Stimulated activated CD8-positive, alpha-beta memory T cell treated with anti-CD3 and anti-CD28 coated beads, Interleukin-7, amount 100 ng/mL, for 1 hour (primary cell): ENCODE measurements at places on chromosomes 4 and X.

GRCh38 chr4:132417220-132417619, 731.9 kb upstream of the PCDH10 start:
- DNase-seq: no peak

GRCh38 chr4:103934178-103934789, 214.5 kb upstream of the TACR3 start:
- no peak for DNase-seq

DNA sequence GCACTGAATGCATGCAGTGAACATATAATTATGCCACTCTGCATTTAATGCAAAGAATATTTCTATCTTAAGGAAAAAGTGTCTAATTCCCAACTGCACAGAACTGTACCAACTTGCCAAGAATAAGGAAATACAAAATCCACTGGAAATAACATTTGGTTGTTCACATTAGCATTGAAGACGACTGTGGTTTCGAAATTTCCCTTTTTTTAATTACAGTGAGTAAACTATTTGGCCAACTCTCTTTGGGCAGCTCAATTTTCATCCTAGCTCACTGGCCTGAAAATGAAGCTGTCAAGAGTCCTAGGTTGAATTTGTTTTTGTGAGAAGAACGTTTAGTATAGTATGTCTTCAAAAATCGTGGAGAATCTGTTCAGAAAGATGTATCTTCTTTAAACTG, 81.6 kb upstream of the MID1 start:
- no peak for DNase-seq

- DNase-seq: no peak
These were observed 160.0 kb upstream of the NHS start for GRCh38 chrX:17214962-17215361.

DNA sequence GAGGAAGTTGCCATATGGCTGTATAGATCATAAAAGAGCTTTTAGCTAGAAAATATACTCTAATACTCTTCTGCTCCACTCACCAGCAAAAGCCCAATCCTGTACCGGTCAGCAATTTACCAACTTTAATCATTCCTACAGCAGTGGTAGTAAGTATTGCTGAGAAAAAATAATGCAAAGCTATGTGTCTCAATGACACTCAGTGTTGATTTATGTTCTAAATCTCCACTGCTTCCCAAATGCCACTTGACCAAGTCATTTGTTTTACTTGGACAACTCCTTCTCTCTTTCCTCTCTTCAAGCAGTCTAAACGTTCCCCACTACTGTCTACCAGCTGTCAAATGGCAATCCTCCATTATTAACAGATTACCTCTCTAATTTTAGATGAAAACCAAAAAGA, 201.8 kb upstream of the GK2 start:
- DNase-seq: no peak

GRCh38 chr4:117357866-117358265, 272.5 kb upstream of the TRAM1L1 start:
- DNase-seq: no peak

DNA sequence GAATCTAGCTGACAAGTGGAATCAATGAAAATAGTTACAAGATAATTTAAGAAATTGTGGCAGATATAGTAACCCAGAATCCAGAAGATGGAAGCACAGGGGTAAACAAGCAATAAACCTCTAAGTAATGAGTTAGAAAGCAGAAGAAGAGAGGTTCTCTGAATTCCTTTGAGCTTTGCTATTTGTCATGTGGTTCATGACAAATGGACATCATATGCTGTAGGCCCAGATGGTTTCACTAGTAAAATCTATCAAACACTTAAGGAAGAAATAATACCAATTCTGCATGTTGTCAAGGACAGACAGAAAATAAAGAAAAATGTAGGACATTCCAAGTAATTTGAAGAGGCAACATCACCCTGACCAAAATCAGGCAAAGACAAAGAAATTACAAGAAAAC, 480.8 kb upstream of the INTU start:
- no peak for DNase-seq

GRCh38 chrX:63784902-63785707, at the start of gene ARHGEF9:
TSS of gene ARHGEF9 (minus strand) at chrX:63785214. CDS start at chrX:63785145, 69 bp downstream.
- DNase-seq: no peak

DNA sequence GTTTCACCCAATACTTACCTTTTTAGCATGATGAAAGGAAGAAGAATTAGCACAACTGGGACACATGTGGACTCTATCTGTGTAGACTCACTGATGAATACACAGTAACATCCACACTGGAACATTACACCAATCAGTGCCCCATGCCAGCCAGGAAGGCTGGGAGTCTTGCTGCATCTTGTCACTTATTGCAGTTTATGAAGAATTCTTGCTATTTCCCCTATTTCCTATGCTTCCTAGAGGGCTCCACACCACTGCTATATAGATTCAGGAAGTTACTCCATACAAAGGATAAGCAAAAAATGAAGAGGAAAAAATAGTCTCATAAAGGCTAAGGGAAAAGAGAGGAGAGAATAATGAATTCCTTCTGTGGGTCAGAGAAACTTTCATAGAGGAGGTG, 201.0 kb downstream of the CAMK2D start:
- no peak for DNase-seq

DNA sequence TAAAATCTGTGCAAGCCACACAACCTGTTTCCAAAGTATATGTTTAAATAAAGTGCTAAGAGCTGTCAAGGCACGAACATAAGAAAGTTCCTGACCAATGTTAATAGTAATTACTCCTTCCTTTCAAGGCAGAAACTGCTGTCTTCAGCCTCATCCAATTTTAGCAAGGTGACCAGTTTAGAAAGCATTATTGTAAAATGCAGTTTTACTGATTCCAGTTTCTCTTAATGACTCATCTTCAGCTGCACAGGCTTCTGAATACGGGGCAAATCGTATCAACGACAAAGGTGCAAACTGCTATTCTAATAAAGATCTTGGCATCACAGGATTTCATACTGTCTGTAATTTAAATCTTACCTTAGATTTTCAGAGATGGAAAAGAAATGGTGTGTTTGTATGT, 87.5 kb downstream of the PPP3CA start:
- no peak for DNase-seq

GRCh38 chr4:115844180-115844579, 730.8 kb upstream of the NDST4 start:
- no peak for DNase-seq

DNA sequence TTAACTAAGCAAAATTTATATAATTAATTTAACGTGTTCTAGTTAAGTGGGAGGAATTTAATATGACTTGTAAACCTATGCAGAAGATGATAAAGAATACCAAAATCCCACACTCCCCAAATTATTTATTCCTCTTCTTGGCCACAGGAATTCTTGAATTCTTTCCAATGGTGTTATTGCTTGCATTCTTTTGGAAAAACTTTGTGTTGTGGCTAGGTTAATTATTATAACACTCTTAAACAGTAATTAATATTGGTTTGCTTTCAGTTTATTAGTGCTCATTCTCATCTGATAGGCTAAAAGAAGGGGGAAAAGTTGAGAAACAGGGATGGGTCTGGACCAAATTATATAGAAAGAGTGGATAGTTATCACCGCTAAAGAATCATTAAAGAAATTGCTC, 141.5 kb upstream of the PABPC4L start:
- DNase-seq: no peak

GRCh38 chr4:23942471-23942870, 52.6 kb upstream of the PPARGC1A start:
- no peak for DNase-seq
